Stimulated activated CD8-positive, alpha-beta memory T cell treated with anti-CD3 and anti-CD28 coated beads, Interleukin-4, amount 100 ng/mL, for 48 hours (primary cell): ENCODE measurements at places on chromosomes 5 and 9.
A peak's percentile ranks its signal among the peaks of the same experiment; 100 is the strongest.

GRCh38 chr5:76800579-76800978 is 18.3 kb upstream of the F2RL1 start:
- no peak for DNase-seq

DNA sequence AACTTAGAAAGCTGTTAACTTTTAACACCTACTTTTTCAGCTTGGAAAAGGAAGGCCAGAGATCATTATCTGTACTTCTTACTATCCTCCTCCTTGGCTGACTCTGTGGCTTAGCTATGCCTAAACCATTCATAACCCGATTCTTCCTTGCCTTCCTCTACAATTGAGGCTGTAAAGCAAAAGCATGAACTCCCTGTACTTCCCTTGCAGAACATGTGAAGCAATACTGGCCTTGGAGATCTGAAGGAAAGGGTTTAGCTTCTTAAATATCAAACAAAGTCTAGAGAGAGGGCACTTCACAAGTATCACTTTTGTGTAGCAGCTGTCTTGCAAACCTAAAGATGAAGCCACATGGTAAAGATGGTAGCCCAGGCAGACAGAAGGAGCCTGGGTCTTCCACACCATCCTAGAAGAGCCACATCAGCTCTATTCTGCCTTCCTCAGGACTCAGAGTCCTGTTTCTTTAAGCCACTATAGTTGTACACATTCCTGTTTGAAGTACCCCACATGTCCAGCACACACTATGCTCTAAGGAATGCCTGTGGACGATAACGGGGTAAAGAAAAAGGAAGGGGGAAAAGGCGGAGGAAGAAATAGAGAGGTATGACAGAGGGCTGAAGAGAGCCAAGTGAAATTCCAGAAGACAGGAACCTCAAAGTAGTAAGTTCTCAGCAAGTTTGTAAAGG is 169.2 kb downstream of the SLIT3 start:
- no peak for DNase-seq

DNA sequence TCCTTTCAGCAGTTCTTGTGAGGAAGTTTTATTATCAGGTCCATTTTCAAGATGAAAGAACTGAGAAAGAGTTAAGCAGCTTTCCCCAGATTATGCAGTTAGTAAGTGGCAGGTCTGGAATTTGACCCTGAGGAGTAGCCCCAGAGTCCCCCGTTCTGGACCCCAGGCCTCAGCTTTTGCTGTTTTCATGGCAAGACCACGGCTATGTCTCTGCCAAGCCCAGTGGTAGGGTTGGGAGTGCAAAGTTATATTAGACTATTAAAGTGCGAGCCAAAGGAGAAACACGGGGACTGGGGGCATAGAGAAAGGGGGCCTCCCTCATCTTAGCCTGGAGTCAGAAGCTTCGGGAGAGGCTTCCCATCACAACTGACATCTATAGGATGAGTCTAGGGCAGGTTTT is 19.3 kb upstream of the ORM1 start:
- DNase-seq = peak; percentile 14

DNA sequence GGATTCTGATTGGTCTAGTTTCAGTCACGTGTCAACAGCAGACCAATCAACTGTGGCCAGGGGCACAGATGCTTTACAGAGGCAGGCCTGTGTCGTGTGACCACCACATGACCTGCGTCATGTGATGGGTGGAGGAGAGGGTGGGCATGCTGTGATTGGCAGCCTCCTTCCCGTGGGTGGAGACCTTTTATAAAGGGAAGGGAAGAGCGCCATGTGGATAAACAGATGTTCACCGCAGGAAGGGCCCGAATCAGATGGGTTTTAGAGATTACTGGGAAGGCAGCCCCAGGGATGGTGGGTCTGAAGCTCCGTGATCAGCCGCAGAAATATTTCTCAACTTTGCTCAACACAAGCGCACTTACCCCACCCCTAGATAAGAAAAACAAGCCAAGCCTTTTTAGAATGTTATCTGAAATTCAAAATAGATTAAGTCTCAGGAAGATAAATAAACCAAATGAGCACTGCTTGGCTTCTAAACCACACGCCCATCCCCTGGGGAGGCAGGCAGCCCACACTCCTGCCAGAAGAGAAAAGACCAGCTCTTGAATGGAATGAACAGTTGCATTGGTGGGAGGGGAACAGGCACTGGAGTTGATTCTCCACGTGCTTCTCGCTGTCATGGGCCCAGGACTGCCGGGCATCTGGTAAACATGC is 43.6 kb downstream of the ROPN1L start:
- DNase-seq = no peak

DNA sequence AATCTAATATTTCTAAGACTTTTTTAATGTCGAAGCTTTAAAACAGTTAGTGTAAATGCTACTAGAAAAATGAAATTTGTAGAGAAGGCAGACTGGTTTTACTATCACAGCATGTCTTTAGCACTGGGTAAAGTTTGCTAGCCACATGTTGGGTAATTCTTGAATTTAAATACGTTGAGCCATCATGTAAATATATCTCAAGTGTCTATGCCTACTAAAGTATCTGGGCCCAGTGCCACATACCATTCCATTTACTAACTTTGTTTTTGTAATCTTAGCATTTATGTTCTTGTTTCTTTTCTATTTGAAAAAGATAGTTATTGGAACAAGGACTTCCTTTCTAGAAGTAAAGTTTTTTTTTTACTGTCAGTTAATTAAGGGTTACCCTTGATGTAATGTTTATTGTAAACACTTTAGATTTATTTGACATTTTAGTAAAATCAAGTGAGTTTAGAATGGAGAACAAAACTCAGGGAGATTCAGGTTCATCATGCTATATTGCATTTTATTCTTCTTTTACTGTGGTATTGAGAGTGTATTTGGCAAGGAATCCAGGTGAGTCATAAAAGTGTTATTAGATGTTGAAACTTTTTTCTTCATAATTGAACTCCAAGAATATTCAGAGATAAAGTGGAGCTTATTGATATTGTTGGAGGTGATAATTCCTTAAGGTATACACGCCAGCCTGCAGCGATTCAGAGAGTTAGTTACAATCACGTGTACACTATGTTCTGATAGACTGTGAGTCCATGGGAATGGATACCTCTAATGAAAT is 182.4 kb downstream of the CCDC171 start:
- DNase-seq = no peak

- no peak for DNase-seq
These were observed 283.9 kb upstream of the RFX3 start for GRCh38 chr9:3809724-3810123.

- no peak for DNase-seq
These were observed 26.8 kb upstream of the SLC2A8 start for GRCh38 chr9:127370147-127370579.

DNA sequence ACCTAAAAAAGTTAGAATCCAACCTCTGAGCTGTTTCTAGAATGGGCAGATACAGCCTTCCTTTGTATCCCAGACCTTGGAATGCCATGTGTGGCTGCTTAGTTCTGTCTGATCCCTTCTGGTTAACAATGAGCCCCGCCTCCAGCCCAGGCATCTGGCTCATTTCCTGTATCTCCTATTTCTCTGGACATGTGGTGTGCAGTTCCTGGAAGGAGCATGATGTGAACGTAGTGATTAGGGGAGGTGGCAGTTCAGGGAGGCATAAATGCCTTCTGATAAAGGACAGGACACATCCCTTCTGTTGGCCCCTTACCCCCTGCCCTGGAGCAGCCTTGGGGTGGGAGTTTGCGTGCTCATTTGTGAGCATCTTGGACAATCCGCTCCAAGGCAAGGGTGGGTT is 243.0 kb downstream of the ZSWIM6 start:
- DNase-seq = no peak

- no peak for DNase-seq
These were observed 71.6 kb downstream of the CFAP90 start for GRCh38 chr5:7779019-7780005.

DNA sequence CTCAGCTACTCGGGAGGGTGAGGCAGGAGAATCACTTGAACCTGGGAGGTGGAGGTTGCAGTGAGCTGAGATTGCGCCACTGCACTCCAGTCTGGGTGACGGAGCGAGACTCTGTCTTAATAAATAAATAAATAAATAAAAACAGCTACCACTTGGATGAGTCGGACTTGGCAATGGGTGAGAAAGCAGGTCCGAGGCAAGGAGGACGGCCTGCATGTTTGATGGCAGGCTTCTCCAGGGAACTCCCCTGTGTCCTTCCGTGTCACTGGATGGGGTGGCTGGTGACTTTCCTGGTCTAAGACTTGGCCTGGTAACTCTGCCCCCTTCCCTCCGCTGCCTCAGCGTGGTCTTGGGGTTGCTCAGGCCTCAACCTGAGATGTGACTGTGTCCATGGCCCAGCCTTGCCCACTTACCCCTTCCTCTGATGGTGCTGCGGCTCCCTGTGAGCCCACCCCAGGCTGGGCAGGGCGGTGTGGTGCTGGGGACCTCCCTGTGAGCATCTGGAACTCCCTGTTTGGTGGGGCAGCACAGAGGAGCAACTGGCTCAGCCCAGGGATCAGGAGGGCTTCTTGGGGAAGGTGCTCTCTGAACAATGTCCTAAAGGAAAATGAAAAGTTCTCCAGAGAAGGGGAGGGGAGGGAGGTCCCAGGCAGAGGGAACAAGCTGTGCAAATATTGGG is 62.5 kb upstream of the PSD2 start:
- no peak for DNase-seq
